ENCODE measurements at places on chromosomes 12 and 14.

GRCh38 chr14:30252151-30252550, 306.8 kb upstream of the G2E3 start:
- no peak for DNase-seq

DNA sequence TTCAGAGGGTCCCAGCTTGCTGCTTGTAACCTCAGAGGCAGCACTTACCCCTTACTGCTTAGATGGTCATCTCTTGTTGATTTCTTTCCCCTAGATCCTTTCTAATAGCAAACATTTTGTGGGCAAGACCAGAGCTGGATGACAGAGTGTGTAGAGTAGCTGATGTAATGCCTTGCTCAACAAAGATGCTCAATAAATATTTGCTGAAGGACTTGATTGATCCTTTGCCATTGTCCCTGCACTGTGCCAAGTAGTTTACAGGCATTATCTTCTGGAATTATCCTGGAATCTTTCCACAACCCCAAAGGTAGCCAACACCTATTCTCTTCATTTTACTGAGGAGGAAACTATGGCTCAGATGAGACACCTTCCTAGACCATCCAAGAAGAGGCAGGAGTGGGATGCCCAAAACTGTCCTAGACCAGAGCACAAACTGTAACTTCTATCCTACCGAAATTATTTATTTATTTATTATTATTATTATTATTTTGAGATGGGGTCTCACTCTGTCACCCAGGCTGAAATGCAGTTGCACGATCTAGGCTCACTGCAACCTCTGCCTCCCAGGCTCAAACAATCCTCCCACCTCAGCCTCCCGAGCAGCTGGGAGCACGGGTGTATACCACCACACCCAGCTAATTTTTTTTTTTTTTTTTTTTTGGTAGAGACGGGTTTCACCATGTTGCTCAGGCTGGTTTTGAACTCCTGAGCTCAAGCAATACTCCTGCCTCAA, 1.4 kb downstream of the MMAB start:
- no peak for DNase-seq

DNA sequence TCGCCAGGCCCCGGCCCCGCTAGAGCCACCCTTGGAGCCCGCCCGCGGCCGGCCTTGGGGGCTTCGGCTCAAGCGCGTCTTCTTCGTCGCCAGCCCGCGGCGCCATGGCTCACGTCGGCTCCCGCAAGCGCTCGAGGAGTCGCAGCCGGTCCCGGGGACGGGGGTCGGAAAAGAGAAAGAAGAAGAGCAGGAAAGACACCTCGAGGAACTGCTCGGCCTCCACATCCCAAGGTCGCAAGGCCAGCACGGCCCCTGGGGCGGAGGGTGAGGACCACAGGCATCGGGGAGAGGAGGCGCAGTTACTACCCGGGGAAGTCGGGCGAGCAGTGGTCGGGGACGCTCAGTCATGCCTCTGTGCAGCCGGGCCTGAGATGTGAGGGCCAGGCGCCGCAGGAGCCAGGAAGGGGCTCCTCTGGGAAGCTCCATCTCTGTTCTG, 573 bp downstream of the ARL6IP4 start:
- no peak for DNase-seq

- no peak for DNase-seq
Measured at GRCh38 chr12:68327896-68328295, 4.3 kb downstream of the MDM1 start.

- no peak for DNase-seq
Measured at GRCh38 chr12:69688021-69688420, 11.1 kb downstream of the BEST3 start.

DNA sequence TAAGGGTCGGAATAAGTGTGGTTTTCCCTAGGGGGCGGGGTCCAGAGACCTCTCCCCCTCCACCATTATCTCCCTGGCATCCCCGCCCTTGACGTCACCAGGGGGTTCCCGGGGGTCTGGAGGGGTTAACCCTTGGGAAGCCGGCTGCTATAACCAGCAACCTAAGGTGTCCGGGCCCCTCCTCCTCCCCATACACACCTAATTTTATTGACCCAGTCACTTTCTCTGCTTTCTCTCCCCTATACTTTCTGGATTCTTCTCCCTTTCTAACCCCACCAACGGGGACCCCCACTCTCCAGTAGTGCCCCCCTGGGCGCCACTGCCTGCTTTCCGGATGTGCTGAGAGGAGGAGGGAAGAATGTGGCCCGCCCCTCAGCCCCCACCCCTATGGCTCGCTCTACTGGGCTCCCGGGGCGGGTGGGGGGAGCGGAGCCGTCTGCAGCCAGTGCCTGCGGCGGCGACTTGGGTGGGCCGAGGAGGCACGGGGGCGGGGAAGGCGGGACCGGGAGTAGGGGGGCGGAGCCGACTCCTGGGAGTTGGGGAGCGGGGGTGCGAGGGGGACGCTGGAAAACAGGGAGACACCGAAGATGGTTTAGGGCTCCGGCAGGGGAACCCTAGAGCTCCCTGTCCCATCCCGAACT, 1.8 kb downstream of the GLI1 start:
- DNase-seq: no peak

DNA sequence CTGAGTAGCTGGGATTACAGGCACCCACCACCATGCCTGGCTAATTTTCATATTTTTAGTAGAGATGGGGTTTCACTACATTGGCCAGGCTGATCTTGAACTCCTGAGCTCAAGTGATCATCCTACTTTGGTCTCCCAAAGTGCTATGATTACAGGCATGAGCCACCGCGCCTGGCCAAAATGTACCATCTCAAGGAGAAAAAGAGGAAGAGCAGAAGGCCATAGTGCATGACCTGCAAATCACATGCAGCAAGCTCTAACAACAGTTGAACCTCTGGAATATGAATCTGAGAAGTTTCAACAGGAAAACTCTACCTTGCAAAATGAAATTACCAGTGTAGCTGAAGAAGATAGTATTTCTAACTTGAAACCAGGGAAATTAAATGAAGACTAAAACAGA, 17.1 kb upstream of the SERPINA1 start:
- DNase-seq: no peak

DNA sequence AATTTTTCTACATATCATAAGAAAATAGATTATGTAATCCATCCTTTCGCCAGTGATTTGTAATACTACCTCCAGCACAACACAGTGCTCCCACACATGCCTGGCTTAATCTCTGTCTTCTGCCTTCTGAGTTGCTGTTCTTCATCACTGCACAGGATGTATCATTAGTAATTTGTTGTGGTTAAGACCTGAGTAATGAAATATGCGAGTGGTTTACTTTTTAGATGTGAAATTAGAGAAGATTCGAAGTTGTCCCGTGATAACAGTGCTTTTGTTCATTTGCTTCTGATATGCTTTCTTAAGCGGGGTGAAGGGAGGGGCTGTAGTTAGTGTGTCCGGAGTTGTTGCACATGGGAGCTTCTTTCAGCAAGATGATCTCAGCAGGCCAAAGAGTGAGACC, 18.1 kb downstream of the KRT85 start:
- DNase-seq: no peak

DNA sequence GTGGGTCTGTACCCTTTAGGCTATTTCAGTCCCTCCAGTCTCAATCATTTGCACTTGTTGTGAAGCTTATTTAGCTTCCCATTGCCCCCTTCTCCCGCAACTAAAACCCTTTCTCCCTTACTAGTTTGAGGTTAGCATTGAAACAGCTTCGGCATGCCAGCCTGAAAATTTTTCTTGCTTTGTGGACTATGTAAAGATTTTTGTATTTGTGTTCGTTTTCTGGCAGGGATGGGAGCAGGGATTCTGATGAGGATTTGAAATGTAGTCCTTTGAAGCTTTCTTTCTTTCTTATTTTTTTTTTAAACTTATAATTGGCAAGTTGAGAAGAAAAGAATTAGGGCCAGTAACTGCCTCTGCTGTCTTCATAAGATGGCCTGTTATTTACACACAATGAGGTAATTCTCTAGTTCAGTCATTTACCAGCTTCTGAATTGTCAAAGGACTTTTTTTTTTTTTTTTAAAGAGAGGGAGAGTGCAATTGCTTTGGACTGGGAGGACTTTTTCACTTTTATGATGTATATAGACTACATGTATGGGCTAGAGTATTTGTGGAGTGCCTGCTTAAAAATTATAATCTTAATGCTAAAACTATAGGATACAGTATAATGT, 29.0 kb downstream of the PALS1 start:
- DNase-seq: no peak

GRCh38 chr12:12445165-12445881, 88.4 kb downstream of the BORCS5 start:
- DNase-seq: no peak

GRCh38 chr14:35844494-35844893, 18.4 kb downstream of the BRMS1L start:
- DNase-seq: no peak

DNA sequence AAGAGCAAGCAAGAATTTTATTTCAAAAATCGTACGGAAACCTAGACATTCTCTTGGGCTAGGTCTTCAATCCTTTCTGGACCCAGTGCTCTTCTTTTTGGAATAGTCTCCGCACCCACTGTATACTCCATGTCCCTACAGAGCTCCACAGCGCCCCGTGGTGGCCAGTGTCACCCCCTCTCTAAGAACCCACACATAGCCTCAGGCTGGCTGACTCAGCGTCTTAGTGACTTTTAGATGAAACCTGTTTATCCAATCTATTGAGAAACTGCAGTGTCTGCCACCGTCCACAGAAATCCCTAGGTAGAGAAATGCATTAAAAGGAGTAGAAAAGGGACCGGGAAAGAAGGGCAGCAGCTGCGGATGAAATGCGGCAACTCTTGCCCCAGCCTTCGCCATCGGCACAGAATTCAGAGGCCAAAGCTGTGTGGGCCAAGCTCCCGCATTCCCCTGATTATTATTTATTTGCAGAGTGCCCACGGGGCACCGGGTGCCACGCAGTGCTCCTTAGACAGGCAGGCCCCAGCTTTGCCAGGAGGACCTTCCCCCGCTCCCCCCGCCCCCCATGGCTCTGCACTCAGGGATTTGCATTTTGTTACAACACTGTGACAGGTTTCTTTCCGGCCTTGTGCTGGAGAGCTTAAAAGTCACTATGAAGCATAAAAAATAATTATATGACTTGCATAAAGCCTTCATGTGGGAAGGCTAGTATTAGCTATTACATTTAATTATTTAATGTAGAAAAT, 170.1 kb upstream of the FKBP4 start:
- no peak for DNase-seq

DNA sequence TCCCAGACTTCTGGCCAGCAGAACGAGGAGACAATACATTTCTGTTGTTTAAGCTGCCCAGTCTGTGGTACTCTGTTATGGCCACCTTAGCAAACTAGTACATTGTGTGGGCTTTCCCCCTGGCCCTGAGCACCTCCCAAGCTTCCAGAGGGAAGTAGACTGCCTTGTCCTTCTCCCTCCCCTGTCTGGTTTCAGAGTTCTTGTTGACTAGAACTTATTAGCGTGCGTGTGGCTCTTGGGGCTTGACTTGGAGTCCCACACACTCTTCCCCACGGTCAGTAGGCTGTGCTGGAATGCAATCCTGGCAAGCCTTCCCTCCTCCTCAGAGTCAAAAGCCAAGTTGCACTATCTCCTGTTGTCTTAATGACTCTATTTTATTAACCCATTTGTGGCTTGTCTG, 27.7 kb downstream of the FBLN5 start:
- DNase-seq: no peak

DNA sequence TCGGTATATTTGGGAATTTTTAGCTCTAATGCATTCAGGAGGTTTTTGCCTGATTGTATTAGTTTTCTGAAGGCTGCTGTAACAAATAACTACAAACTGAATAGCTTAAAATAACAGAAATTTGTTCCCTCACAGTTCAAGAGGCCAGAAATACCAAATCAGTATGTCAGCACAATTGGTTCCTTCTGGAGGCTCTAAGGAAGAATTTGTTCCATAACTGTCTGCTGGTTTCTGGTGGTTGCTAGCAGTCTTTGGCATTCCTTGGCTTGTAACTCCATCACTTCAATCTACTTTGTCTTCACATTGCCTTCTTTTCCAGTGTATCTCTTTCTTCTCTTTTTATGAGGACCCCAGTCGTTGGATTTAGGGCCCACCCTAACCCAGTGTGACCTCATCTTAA, 21.3 kb downstream of the TMTC3 start:
- no peak for DNase-seq

DNA sequence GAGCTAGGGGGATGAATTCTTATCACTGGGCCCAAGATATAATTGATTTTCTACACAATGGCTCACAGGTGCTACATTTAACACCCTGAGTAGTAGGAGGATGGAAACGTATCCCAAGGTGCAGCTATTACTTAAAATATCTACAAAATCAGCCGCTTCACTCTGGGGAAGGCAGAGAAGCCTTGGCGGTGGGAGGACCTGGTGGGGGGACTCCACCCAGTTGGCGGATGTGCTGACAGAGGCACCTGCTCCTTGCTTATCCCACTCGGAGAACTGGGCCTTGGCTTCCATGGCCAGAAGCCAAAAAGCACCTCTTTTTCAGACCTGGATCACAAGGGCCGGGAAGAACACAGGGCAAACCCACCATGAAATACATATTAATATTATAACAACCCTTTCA, 106.3 kb downstream of the OTX2 start:
- no peak for DNase-seq

DNA sequence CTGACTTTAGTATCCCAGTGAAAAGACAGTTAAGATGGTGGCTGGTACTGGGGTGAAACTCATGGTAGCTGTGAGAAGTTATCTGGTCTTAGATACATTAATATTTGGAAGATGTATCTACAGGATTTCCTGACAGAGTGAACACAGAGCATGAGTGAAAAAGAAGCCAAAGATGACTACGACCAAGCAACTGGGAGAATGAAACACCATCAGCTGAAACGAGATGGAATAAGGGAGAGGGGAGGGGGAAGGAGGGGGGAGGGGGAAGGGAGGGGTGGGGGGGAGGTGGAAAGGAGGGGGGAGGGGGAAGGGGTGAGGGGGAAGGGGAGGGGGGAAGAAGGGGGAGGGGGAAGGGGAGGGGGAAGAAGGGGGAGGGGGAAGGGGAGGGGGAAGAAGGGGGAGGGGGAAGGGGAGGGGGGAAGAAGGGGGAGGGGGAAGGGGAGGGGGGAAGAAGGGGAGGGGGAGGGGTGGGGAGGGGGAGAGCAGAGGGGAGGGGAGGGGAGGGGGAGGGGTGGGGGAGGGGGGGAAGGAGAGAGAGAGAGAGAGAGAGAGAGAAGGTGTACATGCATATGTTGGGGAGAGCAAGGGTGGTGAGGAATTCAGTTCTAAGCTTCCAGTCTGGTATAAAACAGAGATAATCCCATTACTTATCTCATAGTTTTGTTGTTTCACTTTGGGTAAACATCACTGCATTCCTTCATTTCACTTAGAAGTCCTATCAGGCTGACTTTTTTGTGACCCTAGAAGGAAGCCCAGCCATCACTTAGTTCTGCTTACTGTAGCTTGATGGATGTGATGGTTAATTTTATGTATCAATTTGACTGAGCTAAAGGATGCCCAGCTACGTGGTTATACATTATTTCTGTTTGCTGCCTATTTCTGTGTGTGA, 73.9 kb downstream of the SPPL3 start:
- no peak for DNase-seq

DNA sequence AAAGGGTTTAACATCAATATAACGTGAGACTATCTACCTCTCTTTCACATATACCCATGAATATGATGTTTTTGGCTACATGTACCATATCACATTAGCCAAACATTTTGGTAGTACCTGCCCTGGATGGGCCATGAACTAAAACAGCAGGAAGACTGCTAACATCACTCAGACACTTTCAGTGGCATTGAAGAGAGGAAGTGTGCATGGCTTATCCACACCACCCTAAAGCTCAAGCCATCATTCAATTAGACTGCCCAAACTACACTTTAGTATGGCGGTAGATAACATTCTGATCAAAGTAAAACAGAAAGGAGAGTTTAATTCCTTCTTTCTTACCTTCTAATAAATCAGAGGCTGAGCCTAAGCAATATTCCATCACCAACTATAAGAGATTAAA, 103.0 kb downstream of the PEBP1 start:
- DNase-seq: no peak

Data from esophagus squamous epithelium (tissue), 5 donors.